ENCODE measurements at places on chromosomes 12 and 14. TPM values are rescaled to one million over a fixed set of nuclear protein-coding genes. Genes with fewer than 3 reads are reported as not detected.

RFLNA gene
- total RNA-seq, result not detected

GARIN6 gene
- not detected for total RNA-seq

CACNA1C gene
- 0.83 TPM for total RNA-seq

ST8SIA1 gene
- total RNA-seq, result not detected

PARP11 gene
- total RNA-seq, result 4.8 TPM
